Calu3 (cell line): ENCODE measurements at places on chromosomes 1 and 21. TPM values are rescaled to one million over a fixed set of nuclear protein-coding genes. Genes with fewer than 3 reads are reported as not detected.

- H3K4me3 ChIP-seq: no peak overlapping the region
- H3K36me3 ChIP-seq: no peaks in the 10 kb centered on the region
- no peaks in the 10 kb centered on the region for H3K27me3 ChIP-seq
- peaks cover 30% of the 10 kb centered on the region for H3K4me1 ChIP-seq
- peak; percentile 79 for DNase-seq
Observed at GRCh38 chr1:162854245-162854882, 6.6 kb downstream of the CCDC190 start.

GRCh38 chr1:78348496-78349284 is 142.1 kb upstream of the PTGFR start:
- no peaks in the 10 kb centered on the region for H3K4me1 ChIP-seq
- no peaks in the 10 kb centered on the region for H3K27me3 ChIP-seq
- no peak overlapping the region for H3K4me3 ChIP-seq
- H3K36me3 ChIP-seq: no peaks in the 10 kb centered on the region
- no peak overlapping the region for H3K27ac ChIP-seq

The IVL gene
- total RNA-seq: 1.1 and 1.9 TPM in 2 replicates

- H3K27ac ChIP-seq: peak overlapping the region; percentile 54
- H3K4me3 ChIP-seq: no peak overlapping the region
- peaks cover 6% of the 10 kb centered on the region for H3K36me3 ChIP-seq
- no peak for DNase-seq
- peaks cover 42% of the 10 kb centered on the region for H3K4me1 ChIP-seq
Observed at GRCh38 chr21:38908537-38908936, 102.8 kb downstream of the ETS2 start.

- DNase-seq: no peak
- H3K4me3 ChIP-seq: no peak overlapping the region
- H3K4me1 ChIP-seq: no peaks in the 10 kb centered on the region
- H3K27ac ChIP-seq: no peak overlapping the region
- H3K27me3 ChIP-seq: no peaks in the 10 kb centered on the region
Observed at GRCh38 chr1:104629589-104629988, 879.9 kb downstream of the AMY1C start.

GRCh38 chr1:175870217-175870616 is 126.8 kb upstream of the TNR start:
- no peak overlapping the region for H3K4me3 ChIP-seq
- H3K27ac ChIP-seq: no peak overlapping the region
- no peaks in the 10 kb centered on the region for H3K36me3 ChIP-seq
- H3K4me1 ChIP-seq: no peaks in the 10 kb centered on the region
- H3K27me3 ChIP-seq: peaks cover 69% of the 10 kb centered on the region

DNA sequence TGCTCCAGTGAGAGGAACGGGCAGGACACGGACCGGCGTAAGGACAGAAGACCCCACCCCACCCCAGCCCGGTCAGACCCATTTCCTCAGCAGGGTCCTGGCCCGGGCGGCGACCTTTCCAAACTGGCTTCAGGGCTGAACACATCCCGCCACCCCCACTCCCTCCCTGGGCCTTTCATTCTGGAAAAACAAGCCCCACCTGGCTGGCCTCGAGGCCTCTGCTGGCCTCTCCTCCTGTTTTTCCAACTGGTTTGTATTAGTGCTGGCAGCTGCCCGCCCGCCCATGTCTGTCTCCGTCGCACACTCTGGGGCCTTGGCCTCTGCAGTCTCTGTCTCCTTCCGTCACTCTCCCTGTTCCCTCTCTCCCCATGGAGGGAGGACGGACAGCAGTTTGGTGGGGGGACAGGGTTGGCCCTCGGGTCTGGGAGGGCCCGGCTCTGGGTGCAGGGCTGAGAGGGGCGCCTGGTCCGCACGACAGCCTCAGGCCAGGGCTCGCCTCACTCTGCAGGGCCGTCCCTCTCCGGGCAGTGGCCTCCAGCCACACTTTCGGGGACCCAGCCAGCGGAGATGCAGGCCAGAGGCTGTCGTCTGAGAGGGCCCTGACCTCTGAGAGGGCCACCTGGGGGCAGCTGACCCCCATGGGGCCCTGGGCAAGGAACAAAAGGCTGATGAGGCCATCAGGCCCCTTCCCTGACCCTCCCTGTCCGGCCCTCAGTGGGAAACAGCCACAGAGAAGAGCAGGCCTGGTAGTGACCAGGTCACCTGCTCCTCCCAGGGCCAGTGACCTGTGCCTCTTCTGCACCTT is 1.5 kb upstream of the MXRA8 start:
- H3K4me1 ChIP-seq: peaks cover 10% of the 10 kb centered on the region
- H3K27ac ChIP-seq: no peak overlapping the region
- no peak overlapping the region for H3K4me3 ChIP-seq
- peaks cover 14% of the 10 kb centered on the region for H3K27me3 ChIP-seq
- no peak for DNase-seq

DNA sequence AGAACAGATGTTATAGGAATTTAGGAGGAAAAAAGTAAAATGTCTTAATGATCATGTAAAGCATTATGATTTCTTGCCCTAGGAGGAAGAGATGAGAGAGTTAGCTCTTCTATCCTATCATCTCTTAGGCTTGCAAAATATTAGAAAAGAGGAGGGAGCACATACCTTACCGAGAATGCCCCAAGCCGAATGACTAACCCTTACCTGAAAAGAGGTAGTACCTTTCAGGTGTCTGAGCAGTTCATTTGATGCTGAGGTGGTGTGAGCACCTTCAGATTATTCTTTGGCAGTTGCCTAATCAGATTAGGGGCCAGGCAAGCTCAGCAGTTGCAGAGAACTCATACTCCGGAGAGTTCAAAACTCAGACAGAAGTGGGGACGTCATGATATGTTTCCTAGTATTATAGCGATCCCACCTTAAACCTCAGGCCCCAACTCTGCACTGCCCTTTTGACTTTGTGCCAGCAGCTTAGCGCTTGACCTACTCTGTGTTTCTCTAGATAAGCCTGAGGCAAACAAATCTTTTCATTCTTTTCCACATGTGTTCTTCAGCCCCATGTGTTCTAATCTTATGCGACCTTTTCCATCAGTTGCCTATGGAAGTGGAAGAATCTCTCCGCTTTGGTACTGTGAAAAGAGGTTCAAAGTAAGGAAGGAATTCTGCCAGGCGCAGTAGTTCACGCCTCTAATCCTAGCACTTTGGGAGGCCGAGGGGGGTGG is 52.5 kb downstream of the ATP2B4 start:
- H3K27ac ChIP-seq: no peak overlapping the region
- no peak for DNase-seq
- H3K27me3 ChIP-seq: peaks cover 13% of the 10 kb centered on the region

DNA sequence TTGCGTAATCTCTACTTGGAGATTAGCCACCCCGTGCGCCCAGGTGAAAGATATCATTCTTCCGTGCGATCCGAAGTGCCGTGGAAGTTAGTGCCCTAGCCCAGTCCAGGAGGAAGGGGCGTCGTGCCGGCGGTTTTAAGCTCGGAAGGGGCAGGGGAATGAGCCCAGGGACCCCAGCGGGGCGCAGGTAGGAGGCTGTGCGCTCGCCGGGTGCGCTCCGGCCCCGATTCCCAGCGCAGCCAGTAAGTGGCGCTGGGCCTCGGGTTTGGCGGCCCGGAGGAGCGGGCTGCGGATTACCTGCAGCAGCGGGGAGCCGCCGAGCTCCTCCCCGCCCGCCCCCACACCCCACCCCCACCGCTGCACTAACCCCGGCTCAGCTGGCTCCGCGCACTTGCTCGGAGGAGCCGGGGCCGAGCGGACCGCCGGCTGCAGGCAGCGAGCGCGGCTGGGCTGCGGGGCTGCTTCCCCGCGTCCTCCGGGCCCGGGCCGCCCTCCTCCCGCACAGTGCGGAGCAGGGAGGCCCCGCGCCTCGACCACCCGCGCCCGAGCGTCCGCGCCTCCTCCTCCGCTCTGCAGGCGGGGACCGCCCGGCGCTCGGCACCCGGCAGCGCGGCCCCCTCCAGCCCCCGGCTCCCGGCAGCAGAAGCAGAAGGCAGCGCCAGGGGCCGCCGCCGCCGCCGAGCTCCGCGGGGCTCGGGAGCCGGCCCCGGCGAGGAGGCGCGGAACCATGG is at the start of gene RYR2:
Gene RYR2, plus strand, starts transcription at position 390 of the 731 bp plus-strand sequence. Its CDS starts 338 bp downstream, at position 728.
- no peaks in the 10 kb centered on the region for H3K36me3 ChIP-seq
- no peaks in the 10 kb centered on the region for H3K27me3 ChIP-seq
- no peak within 1 kb of the TSS for H3K4me3 ChIP-seq
- no peaks in the 10 kb centered on the region for H3K4me1 ChIP-seq
- no peak for DNase-seq

The AIM2 gene
- total RNA-seq: not detected in 2 replicates

The FOXD3 gene
- 0.28 and 0.29 TPM in 2 replicates for total RNA-seq

- H3K27me3 ChIP-seq: no peaks in the 10 kb centered on the region
- no peak overlapping the region for H3K27ac ChIP-seq
- H3K4me1 ChIP-seq: no peaks in the 10 kb centered on the region
- H3K4me3 ChIP-seq: no peak overlapping the region
Observed at GRCh38 chr1:207805841-207806421, 54.1 kb downstream of the CD46 start.

GRCh38 chr21:45640001-45640887 is 3.3 kb upstream of the PCBP3 start:
- H3K36me3 ChIP-seq: no peaks in the 10 kb centered on the region
- H3K27me3 ChIP-seq: peaks cover 11% of the 10 kb centered on the region
- H3K4me1 ChIP-seq: no peaks in the 10 kb centered on the region
- H3K4me3 ChIP-seq: no peak overlapping the region

The AMY2A gene
- not detected in 2 replicates for total RNA-seq

GRCh38 chr1:47722909-47723580 is 274.1 kb downstream of the TRABD2B start:
- H3K27me3 ChIP-seq: peaks cover 64% of the 10 kb centered on the region
- peaks cover 10% of the 10 kb centered on the region for H3K4me1 ChIP-seq
- no peak overlapping the region for H3K27ac ChIP-seq
- peak; percentile 23 for DNase-seq
- no peaks in the 10 kb centered on the region for H3K36me3 ChIP-seq

The TTC3 gene
- 66.2 and 68.0 TPM in 2 replicates for total RNA-seq

GRCh38 chr1:165632152-165632469 is 1.1 kb downstream of the MGST3 start:
- H3K27ac ChIP-seq: no peak overlapping the region
- no peaks in the 10 kb centered on the region for H3K36me3 ChIP-seq
- no peak for DNase-seq
- no peak overlapping the region for H3K4me3 ChIP-seq

GRCh38 chr1:75588779-75589475 is 22.0 kb downstream of the SLC44A5 start:
- no peak overlapping the region for H3K4me3 ChIP-seq
- DNase-seq: no peak
- H3K36me3 ChIP-seq: no peaks in the 10 kb centered on the region
- H3K27me3 ChIP-seq: no peaks in the 10 kb centered on the region

The SPRR2A gene
- total RNA-seq: not detected in 2 replicates

The FMO2 gene
- not detected in 2 replicates for total RNA-seq

GRCh38 chr1:12456979-12457378 is 161.0 kb downstream of the DHRS3 start:
- no peak for DNase-seq
- no peak overlapping the region for H3K4me3 ChIP-seq
- peaks cover 11% of the 10 kb centered on the region for H3K36me3 ChIP-seq
- H3K27me3 ChIP-seq: no peaks in the 10 kb centered on the region
- H3K4me1 ChIP-seq: peaks cover 45% of the 10 kb centered on the region

- peaks cover 8% of the 10 kb centered on the region for H3K4me1 ChIP-seq
- peaks cover 27% of the 10 kb centered on the region for H3K36me3 ChIP-seq
- DNase-seq: no peak
- H3K27me3 ChIP-seq: no peaks in the 10 kb centered on the region
Observed at GRCh38 chr1:1179983-1180861, 6.5 kb downstream of the TTLL10 start.

GRCh38 chr1:225554216-225554812 is 98.6 kb downstream of the ENAH start:
- peaks cover 8% of the 10 kb centered on the region for H3K4me1 ChIP-seq
- peak; percentile 19 for DNase-seq
- no peaks in the 10 kb centered on the region for H3K27me3 ChIP-seq
- peaks cover 9% of the 10 kb centered on the region for H3K36me3 ChIP-seq
- no peak overlapping the region for H3K27ac ChIP-seq
- no peak overlapping the region for H3K4me3 ChIP-seq

The ADCY10 gene
- 0.31 and 0.91 TPM in 2 replicates for total RNA-seq

DNA sequence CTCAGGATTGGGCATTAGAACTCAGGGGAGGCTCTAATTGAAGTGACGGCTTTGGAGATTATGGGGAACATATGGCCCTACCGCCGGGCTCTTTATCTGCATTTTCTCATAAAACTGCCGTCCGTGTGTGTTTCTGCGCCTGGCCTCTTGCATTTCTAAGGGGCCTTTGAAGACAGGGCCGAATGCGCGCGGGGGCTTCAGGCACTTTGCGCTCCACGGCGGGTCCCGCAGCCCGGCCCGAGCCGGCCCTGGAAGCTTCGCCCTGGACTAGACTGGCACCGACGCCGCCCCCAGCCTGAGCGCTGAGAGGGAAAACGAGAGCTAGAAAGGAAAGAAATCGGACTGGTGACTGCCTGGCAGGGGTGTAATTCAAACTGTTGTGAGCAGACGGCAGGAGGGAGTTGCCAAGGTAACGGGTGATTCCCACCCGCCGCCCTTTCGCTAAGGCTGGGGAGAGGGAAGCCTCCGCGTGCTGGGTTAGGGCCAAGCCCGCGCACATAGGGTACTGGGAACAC is 120.7 kb downstream of the LMX1A start:
- peak; percentile 25 for DNase-seq
- H3K27ac ChIP-seq: no peak overlapping the region
- no peaks in the 10 kb centered on the region for H3K36me3 ChIP-seq

DNA sequence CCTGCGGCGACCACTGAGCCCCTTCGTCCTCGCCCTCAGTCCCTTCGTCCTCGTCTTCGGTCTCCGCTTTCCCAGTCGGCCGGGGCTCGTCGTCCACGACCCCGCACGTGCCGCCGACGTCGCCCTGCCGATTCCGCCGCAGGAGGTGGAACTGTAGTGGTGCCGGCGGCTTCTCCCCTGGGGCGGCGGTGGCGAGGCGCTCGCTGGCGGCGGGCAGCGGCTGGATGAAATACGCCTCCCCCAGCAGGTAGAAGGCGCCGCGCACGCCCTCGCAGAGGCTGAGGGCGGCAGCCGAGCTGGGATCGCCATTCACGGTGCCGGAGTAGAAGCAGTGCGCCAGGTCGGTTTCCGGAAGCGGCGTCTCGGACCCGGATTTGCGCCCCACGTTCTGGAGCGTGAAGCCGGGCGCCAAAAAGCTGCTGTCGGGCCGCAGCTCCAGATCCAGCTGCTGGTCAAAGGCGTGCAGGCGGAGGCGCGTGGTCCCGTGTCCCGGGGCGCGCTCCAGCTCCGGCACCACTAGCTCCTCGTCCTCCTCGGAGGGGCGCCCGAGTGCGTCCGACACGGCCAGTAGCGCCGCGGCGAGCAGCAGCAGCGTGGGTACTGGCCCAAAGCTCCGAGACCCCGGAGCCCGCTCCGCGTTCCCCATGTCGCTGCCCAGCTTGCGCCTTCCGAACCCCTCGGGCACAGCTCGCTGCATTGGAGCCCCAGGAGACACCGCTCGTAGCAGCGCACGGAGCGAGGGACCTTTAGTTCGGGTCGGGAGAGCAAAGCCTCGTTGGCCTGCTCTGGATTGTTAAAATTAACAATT is 747 bp downstream of the ADAMTS1 start:
- DNase-seq: peak; percentile 42
- H3K27me3 ChIP-seq: peaks cover 19% of the 10 kb centered on the region
- peak overlapping the region; percentile 39 for H3K27ac ChIP-seq
- H3K36me3 ChIP-seq: peaks cover 46% of the 10 kb centered on the region

The FTCD gene
- total RNA-seq: 0.31 and 1.3 TPM in 2 replicates
